ENCODE measurements at places on chromosomes 5 and 9.

DNA sequence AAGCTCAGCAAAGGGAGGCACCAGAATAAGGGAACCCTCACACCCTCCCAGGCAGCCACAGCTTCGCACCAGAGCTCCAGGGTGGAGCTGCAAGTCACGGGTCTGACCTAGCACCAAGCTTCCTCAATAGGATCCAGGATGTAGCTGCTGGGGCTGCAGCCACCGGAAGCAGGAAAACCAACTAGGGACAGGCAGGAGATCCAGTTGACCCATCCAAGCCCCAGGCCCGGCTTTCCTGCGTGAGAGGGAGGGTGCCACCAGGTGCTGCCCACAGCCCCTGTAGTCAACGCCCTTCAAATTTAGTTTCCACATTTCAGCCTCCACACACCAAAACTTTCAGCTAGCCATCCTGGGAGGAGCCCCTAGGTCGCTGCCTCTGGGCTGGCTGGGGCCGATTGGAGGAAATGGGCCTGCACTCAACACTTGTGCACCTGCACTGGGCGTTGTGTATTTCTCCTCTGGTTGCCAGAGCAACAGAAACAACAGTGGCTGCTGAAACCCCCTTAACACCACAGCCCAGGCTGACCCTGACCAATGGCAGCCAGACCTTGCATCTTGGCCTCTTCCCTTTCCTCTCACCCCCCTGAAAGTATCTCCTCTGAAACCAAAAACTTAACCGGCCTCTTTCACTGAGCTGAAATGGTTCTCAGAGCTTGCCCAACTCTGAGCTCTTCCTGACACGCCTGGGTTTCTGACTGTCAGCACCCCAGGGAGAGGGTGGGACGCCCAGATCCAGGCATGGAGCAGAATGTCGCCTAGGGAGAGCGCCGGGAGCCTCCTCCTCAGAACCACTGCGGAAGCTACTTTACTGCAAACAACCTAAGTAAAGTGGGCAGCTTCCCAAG lies 226.5 kb upstream of the MAP3K1 start:
- DNase-seq, result no peak

DNA sequence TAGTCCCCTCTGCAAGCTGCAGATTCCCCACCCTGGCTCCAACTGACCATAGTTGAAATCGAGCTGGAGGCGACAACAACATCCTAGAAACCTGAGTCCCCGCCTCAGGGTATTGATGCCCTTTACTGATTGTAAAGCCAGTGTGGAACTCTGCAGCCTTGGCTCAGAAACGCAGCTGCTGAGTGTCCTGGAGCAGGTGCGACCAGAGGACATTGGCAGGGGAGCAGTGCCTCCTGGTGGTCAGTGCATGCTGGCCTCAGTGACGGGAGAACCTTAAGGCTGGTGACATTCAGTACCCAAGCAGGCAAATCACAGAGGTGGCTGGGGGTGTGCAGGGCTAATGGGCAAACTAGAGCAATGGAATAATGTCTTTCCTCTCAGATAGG lies 20.4 kb upstream of the ZNF354B start:
- peak; percentile 4 for DNase-seq

DNA sequence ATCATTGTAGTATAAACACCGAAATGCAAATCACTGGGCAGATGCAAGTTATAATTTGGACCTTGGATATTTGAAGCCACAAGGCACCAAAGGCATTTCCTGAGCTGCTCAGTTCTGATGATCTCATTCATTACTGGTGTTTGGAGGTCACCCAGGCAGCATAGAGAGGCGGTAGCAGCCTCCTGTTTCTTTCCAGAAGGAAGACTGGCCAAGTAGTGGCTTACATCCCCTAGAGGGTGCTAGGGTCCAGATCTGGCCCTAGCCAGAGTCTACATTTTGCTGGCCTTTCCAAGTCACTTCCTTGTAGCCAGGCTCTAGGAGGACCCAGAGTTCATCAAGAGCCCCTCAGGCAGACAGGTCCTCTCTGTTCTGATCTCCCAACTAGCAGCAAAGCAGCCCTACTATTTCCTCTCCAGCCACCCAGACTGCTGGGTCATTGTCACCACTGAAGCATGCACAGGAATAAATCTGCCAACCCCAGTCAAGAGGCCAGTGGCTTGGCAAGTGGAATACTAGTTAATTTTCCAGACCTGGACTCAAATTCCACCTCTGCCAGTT lies 33.4 kb upstream of the TTC1 start:
- DNase-seq, result peak; percentile 96

DNA sequence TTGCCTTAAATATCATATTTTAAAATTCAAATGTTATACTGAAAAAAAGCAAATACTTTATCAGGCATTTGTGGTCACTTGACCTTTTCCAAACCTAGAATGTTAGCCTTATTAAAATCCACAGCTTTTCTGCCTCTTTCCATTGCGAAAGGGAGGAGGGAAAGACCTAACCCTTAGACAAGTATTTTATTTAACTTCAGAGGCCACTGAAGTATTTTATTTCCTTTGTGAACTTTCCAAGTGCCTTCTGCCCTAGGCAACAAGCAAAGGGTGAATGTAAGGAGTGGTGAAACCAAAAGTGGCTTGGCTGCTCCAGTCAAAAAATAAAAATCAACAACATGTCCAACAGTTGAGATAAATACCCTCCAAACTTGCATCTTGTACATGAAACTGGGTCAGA lies 376.1 kb downstream of the EFNA5 start:
- no peak for DNase-seq

DNA sequence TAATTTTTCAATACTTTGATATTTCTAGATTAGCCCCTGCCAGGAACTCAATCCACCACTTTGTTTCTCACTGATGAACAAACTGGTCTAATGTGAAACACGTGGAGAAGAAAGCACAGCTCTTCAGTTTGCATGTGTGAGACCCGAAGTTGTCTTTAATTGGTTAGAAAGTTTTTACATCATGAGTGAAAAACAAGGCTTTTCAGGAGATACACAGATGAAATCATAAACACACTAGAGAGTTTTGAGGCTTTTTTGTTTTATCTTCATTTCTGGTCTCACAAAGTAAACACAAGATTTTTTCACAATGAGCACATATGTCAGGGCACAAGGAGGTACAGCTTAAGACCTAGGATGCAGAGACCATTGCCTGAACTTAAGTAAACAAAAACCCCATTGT lies 84.5 kb upstream of the MOCS2 start:
- peak; percentile 10 for DNase-seq

DNA sequence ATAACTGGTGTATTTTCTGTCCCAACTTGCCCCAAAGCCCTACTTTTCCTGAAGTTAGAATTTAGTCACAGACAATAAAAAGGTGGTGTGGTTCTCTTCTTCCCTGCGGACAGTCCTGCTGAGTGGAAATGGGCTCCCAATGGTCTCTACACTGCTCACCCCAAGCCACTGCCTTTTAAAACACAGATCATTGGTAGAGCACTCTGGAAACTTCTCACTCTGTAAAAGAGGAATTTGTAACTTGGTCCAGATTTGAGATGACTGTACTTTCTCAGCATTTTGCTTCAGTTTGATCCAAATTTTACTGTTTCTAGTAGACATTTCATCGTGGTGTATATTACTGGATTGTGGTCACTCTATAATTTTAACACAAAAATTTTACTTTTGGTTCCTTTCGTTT lies 80.3 kb upstream of the ROR2 start:
- DNase-seq, result no peak

GRCh38 chr9:123470121-123470782 lies 114.3 kb downstream of the CRB2 start:
- no peak for DNase-seq

GRCh38 chr9:38026840-38027527 lies 42.0 kb downstream of the SHB start:
- no peak for DNase-seq

All from fibroblast of skin of right biceps (primary cell).